ENCODE measurements at places on chromosomes 16 and 17. TPM values are rescaled to one million over a fixed set of nuclear protein-coding genes. Genes with fewer than 3 reads are reported as not detected.

DNA sequence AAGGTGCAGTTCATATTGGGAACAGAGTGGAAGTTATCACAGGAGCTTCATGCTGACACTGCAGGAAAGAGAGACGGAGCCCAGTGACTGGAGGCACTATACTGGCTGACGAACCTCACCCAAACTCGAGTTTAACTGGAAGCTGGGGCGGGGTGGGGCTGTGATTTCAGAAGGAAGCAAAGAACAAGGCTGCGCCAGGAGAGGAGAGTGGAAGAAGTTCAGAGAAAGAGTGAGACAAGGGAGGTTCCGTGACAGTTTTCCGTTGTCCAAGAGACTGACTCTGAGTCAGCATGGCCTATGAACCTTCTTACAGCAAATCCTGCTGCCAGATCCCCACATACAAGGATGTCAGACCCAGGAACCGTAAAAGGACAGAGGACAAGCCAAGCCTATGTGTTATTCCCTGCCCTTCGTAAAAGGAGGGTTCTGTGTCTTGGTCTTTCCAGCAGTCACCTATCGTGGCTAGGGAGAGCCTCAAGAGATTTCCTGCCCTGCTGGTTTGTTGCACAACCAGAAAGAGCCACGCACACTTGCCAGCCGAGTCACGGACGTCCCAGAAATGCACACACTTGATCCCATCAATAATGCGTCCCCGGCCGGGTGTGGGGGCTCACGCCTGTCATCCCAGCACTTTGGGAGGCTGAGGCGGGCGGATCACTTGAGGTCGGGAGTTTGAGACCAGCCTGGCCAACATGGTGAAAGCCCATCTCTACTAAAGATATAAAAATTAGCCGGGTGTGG, 5.1 kb downstream of the PITPNA start:
- no peaks in the 10 kb centered on the region for H3K27me3 ChIP-seq
- no peak overlapping the region for H3K4me3 ChIP-seq
- H3K4me1 ChIP-seq: peaks cover 22% of the 10 kb centered on the region

Gene KDM6B
- total RNA-seq: 36.6 TPM

DNA sequence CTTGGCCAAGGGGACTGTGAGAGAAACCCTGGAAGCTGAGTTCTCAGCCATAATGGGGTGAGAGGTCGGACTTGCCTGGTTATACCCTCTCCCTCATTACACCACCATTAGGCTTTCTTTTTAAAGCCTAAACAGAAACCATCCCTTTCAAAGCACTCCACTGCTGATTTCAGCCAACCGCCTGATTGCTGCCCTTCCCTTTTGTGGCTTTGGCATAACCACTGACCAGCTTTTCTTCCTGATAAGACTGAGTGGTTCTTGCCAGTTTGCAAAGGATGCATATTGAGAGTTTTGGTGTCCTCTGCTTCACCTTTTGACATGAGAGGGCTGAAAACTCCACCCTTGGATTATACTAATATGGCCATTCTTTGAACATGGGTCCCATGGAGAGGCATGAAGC, 308.2 kb upstream of the GOT2 start:
- no peak for DNase-seq
- H3K27ac ChIP-seq: no peak overlapping the region
- no peaks in the 10 kb centered on the region for H3K4me1 ChIP-seq
- H3K36me3 ChIP-seq: no peaks in the 10 kb centered on the region
- H3K27me3 ChIP-seq: peaks cover 2% of the 10 kb centered on the region

Gene CSH2
- total RNA-seq: not detected

DNA sequence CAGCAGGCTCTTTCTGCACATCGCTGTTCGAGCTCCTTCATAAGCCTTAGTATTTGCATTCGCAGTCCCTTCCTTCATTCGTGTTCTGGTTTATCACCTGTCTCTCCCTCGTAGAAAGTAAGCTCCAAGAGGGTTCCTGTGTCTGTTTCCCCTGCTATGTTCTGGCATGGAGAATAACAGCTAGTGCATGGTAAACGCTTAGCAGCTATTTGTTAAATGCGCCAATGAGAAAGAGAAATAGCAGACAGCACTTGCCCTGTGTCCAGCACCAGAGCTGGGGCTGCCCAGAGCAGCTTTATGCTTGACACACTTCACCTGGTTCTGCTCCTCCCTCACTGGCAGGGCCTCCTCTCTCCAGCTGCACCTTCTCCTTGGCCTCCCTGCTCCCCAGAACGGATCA, 5.5 kb downstream of the ZNF688 start:
- peaks cover 6% of the 10 kb centered on the region for H3K4me1 ChIP-seq
- H3K27me3 ChIP-seq: no peaks in the 10 kb centered on the region
- DNase-seq: no peak
- no peak overlapping the region for H3K27ac ChIP-seq
- H3K36me3 ChIP-seq: no peaks in the 10 kb centered on the region

Gene CCL8
- total RNA-seq: not detected

Gene TBC1D26
- total RNA-seq: 0.28 TPM

Gene MYO15A
- 0.52 TPM for total RNA-seq

DNA sequence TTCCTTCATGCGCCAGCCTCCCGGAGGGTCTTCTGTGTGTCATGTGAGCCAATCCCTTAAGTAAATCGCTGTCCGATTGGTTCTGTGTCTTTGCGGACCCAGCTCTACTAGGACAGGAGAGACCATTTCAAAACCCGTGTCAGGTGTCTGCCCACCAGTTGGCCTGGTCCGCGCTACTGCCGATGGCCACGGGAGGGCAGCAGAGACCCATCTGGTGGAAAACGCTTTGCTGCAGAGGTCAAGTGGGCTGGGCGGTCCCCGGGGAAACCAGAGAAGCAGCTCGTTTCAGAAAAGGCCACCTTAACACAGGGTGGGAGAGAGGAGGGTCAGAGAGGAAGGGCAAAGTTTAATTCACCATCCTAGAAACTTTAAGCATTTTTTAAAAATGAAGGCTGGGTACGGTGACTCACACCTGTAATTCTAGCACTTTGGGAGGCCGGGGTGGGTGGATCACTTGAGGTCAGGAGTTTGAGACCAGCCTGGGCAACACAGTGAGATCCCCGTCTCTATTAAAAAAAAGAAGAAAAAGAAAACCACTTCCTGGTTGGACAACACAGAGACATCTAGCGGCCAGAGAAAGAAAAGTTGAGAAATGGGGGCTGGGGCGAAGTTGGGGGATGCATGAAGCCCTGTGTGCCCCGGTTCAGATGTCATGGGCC, 2.8 kb upstream of the CIBAR2 start:
- H3K4me3 ChIP-seq: peak overlapping the region; percentile 59
- H3K27ac ChIP-seq: peak overlapping the region; percentile 94
- H3K27me3 ChIP-seq: peaks cover 7% of the 10 kb centered on the region
- no peak for DNase-seq
- H3K36me3 ChIP-seq: no peaks in the 10 kb centered on the region

Gene HLF
- 0.27 TPM for total RNA-seq

GRCh38 chr16:25679511-25679910, 12.2 kb upstream of the HS3ST4 start:
- no peaks in the 10 kb centered on the region for H3K4me1 ChIP-seq
- H3K4me3 ChIP-seq: no peak overlapping the region
- no peaks in the 10 kb centered on the region for H3K36me3 ChIP-seq
- H3K27ac ChIP-seq: no peak overlapping the region
- no peaks in the 10 kb centered on the region for H3K27me3 ChIP-seq

Measured in chondrocyte (in vitro differentiated cells).